CD4-positive, alpha-beta T cell treated with Interleukin-1 beta for 1 hour (primary cell): ENCODE measurements at places on chromosomes 3 and 15.

DNA sequence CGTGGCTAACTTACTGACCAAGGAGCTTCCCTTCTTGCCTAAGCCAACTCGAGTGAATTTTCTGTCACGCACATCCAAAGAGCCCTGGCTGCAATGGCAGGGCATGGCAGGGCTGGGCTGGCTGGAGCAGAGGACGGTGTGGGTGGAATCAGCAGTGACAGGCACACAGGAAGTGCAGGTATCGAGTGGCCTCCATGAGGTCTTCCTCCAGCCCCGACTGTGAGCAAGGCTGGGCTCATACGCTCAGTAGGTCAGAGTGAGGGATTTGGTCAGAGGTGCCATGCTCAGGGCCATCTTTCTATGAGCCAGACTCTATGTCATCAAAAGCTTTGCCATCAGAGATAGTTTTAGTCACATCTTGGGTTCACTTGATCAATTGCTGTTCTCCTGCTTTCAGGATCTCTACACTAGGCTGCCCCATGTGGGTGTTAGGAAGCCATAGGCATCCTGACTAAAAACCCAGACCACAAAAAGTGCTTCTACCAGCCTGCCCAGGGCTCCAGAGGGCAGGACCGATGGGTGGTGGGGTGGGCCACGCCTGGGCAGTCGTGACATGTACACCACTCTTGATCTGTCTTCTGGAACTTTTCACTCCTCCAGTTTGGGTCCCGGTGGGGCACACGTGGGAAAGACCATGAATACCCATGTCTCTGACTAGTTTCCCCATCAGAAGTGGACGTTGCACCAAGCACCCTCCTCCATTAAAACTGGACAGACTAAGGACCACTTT lies 22.6 kb upstream of the COMMD4 start:
- DNase-seq = no peak

- no peak for DNase-seq
Observed at GRCh38 chr3:112670824-112671223, 29.9 kb upstream of the CCDC80 start.

GRCh38 chr15:27061739-27062138 lies 90.8 kb downstream of the GABRG3 start:
- DNase-seq = no peak

DNA sequence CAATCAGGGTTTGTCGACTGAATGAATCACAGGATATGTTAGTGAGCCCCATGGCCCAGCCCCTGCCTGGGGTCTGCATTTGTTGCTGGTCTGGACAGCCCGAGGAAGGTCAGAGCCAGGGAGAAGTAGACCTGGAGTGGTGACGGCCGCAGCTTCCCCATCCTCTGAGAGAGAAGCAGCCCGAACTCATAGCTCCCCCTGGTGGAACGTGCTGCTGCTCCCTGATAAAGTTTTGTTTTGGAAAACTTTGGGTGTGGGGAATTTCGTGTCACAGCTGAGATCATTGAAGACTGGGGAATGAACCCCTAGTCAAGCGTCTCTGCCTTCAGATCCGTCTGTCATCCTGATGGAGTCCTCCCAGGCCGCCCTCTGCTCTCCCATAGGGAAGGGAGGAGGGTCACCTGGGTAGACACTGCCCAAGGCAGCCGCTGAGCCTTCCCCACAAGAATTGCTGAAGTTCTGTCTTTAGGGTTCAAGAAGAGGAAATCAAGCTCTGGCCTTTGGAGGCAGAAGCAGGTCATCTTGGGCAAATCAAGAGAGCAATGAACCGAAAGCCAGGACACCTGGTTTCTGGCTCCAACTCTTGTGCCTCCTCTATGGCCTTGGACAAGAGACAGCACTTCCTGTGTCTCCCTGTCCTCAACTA lies 60.5 kb downstream of the GLDN start:
- peak; percentile 16 for DNase-seq

DNA sequence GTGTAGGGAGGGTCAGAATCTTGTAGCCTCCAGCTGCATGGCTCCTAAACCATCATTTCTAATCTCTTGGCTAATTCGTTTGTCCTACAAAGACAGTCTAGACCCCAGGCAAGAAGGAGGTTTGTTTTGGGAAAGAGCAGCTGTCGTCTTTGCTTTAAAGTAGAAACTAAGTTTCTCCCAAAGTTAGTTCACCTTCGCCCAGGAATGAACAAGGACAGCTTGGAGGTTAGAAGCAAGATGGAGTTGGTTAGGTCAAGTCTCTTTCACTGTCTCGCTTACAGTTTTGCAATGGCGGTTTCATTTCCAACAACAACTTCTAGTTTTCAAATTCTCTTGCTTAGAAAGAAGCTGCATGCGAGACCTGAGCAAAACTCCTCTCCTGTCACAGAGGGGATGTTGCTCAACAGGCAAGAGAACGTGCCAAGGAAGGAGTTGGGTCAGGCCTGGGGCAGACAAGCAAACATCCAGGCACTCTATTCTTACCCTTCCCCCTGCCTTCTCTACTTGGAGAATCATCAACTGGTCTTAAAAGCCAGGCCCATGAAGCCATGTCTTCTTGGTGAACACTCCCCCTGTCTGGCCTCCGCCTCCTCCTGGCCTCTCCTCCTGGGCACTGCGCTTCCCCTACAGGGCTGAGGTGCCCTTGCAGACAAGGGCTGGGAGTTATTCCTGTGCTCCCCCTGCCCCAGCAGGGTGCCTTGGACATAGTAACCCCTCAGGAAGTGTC lies 57.6 kb downstream of the TMEM44 start:
- no peak for DNase-seq

DNA sequence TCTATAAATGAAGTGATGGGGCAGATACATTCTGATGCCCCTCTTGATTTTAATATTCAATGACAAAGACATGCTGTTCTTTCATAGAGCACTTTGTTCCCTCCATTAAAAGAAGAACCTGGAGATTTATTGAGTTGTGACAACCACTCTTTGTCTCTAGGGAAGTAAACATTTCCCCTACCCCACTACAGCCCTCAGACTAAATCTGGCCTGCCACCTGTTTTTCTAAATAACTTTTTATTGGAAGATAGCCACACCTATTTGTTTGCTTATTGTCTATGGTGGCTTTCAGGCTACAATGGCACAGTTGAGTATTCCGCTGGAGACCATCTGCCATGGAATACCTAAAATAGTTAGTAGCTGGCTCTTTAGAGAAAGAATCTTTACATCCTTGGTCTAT lies 41.2 kb upstream of the ZNF385D start:
- DNase-seq = no peak

- DNase-seq = no peak
Observed at GRCh38 chr3:181718369-181718768, 6.6 kb downstream of the SOX2 start.

- DNase-seq = no peak
Observed at GRCh38 chr15:85473455-85473854, 93.1 kb downstream of the AKAP13 start.
